ENCODE measurements at places on chromosomes 2 and 18.

DNA sequence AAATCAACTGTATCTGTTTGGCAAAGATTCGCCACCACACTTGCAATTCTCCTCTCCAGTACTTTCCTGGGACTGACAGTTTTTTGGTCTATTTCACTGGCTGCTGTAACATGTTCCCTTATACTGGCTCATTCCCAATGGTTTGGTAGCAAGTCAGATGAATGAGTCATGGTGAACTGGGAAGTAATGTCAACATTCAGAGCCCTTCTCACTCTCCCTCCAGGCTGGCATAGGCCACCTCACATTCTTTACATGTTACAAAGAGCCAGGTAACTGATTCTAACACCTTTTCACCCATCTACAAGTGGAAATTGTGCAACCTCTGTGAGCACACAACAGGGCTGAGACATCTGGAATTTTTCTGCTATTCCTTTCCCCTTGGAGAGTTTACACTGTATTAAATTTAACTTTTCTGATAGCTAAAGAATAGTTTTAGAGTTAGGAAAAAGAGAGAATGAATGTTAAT, 111.3 kb upstream of the TLK1 start:
- no peak for DNase-seq

GRCh38 chr18:67217551-67218166, 298.9 kb downstream of the DSEL start:
- DNase-seq = no peak

DNA sequence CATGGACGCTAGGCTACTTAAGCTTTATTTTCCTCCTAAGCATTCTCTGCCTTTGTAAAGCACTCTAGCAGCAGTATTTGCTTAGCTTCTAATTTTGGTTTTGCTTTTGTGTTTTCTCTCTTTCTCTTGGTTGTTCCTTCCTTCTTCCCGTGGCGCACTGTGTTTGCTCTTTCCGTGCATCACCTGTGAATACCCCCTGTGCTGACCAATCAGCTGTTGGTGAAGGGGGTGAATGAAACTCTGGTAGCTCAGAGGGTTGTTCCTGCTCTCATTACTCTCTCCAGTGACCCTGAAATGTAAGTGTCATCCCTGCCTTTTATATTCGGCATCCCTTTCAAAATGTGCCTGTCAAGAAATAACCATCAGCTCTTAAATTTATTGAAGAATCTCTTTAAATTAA, 45.5 kb upstream of the TNFRSF11A start:
- DNase-seq = no peak

- DNase-seq = no peak
Observed at GRCh38 chr2:55620123-55620779, 2.8 kb upstream of the PPP4R3B start.

DNA sequence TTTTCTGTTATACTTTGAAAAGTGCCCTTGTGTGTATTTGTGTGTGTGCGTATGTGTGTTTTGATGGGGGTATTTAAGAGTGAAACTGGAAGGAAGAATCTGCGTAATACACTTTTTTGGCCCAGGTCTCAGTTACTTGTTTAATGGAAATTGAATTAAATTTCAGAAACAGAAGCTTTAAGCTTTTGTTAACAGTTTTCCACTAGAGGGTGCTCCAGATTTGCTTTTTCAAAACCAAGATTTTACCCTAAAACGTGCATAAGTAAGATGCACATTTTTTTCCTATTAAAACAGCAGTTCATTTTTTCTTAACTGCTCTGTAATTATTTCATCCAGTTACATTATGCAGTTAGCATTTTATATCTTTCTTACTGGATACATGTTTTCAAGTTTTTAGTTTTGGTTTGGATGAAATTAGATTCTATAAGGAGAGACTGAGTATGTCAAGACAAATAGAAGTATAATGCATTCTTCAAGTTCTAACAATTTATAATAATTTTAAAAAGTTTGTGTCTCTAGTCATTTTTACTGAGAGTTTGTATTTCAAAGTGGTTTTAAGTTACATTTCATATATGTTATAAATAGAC, 97.2 kb downstream of the PIK3C3 start:
- DNase-seq = no peak

- no peak for DNase-seq
Observed at GRCh38 chr2:202335791-202336467, 40.2 kb upstream of the BMPR2 start.

- DNase-seq = no peak
Observed at GRCh38 chr2:165274698-165275097, 35.5 kb downstream of the SCN2A start.

GRCh38 chr2:141968433-141968832, 162.4 kb downstream of the LRP1B start:
- DNase-seq = no peak

DNA sequence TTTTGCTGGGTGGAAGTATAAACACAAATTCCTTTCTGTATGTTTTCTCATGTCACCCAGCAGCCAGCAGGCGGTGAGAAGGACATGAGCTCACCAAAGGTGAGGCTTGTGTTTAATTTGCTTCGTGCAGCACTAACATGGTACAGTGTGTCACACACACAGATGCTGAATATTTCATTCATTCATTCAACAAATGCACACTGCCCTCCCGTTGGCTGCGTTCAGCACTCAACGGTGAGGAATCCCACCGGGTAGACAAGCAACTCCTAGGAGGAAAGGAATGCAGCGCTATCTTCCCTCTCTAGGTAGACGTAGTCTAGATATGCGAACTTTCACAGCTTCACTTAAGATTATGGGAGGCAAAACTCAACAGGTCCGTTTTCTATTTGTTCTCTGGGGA, 85.1 kb downstream of the LONRF2 start:
- peak; percentile 55 for DNase-seq

DNA sequence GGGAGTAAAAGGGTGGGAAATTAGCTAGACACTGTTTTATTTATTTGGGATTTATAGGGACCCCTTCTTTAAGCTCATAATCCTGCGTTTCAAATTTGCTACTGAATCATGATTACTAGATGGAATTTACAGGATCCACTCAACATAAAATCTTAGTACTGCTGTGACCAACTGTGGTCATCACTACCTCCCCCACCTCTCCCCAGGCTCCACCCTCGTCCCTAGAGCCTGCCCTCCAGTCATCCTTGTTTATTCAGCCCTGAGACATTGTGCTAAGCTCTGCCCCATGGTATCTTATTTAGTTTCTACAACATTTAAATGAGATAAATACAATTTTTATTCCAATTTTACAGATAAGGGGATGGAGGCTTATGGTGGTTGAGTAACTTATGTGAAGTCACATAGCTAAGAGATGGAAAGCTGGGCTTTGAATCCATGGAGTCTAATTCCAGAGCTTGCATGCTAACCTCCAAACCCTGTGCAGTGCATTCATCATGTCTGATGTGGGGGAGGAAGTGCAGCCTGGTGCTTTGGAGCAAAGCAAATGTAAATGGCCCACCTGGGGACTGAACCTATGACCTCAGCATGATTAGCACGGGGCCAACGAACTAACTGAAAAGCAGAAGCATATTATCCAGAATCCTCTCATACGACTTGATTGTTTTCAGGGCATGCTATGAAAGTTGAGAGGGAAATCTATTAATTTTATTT, 502.4 kb downstream of the TMEM182 start:
- no peak for DNase-seq

- no peak for DNase-seq
Observed at GRCh38 chr2:241788572-241788971, 11.9 kb downstream of the GAL3ST2 start.

DNA sequence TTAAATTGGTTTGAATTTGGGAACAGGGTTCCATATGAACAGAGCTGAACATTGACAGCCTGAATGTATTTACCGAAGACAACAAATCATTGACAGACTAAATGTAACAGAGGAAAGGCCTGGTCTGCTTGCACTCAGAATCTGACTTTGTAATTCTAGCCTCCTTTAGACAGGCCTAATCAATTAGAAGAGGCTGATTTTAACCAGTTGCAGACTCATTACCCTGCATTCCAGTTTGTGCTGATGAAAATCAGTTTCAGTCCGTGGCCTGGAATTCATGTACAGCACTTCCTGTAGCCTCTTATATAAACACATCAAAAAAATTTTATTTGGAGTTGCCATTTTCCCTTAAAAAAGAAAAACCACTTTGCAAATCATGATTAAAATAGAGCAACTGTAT, 93.1 kb upstream of the ZFP36L2 start:
- DNase-seq = no peak

DNA sequence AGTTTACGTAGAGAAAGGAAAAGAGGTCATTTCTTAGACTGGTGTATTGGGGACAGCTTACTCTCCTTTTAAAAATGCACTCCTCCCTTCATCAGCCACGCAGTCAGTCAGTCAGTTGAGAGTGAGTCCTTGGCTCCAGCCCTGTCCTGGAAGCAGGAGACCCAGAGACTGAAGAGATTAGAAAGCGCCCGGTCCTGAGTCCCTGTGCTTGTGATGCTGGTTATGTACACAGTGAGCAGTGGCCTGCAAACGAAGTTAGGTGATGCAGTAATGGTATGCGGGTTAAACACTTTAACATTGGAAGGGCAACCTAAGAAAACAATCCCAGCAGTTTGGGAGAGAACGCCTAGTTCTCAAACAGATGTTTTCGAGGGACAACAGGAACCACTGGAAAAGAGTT, 6.3 kb upstream of the ASB1 start:
- no peak for DNase-seq

GRCh38 chr18:497688-498087, 2.8 kb downstream of the COLEC12 start:
- no peak for DNase-seq

GRCh38 chr2:172253190-172254052, 150.7 kb upstream of the DLX2 start:
- no peak for DNase-seq

GRCh38 chr2:172726172-172726735, 9.4 kb upstream of the RAPGEF4 start:
- DNase-seq = no peak

DNA sequence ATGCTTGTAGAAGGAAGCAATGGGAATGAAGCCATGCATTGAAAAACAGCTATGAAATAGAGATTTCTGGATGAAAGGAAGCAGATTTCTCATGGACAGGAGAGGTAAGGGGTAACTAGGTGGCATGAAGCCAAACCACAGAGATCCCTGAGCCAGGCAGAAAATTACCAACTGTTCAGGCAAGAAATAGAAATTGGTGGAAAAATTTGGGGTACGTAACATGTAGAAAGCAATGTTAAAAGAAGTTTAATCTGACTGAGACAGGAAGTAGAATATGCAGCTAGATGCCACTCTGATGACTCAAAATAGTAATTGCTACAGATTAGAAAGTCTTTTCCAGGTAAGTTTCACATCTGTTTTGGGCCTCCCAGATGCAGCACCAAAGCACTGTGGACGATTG, 928.5 kb upstream of the CELF4 start:
- DNase-seq = no peak

DNA sequence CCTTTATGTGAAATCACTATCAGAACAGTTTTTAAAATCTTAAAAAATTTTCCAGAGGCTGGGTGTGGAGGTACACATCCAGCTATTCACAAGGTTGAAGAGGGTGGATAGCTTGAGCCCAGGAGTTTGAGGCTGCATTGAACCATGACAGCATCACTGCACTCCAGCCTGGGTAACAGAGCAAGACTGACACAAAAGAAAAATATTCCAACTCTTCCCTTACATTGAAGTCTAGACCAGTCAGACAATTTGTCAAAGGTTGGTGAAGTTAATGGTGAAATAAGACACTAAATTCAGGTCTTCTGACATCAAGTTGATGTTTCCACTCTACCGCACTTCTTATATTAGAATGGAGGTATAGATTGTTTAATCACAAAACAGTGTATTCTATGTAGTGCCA, 52.8 kb downstream of the HYCC2 start:
- DNase-seq = no peak

DNA sequence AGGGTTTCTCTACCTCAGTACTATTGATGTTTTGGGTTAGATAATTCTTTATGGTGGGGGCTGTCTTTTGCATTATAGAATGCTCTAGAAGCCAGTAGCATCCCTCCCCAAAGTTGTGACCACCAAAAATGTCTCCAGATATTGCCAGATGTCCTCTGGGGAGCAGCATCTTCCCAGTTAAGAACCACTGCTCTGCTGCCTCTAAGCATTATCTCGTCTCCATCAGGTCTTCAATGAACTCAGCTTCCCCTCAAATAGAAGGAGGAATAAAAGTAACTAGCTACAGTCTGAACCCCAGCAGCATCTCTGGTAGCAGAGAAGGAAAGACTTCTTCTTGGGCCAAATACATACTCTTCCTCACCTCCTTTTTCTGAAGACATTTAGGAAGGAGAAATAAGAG, 244.1 kb downstream of the AGPS start:
- no peak for DNase-seq

DNA sequence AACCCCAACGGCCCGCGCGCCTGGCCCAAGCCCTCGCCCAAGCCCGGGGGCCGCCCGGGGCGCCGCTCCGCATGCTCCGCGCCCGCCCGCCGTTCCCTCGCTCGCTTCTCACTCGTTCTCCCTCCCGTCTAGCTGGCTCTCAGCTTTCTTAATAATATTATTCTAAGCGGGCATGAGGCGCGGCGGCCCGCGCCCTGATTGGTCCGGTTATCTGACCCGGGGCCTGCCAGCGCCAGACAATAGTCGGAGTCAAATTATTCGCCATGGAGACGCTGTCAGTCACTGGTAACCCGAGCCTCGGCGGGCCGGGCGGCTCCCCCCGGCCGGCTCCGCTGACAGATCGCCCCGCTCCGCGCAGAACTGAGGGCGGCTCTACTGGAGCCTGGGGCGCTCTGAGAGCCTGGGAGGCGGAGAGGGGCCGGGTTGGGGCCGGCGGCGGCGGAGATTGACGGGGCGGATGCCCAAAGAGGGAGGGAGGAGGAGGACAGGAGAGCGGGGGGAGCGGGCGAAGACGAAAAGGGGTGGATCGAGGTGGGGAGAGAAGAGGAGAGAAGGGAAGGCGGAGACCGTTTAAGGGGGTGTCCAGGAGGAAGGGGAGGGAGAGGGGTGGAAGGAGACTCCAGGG, at the start of gene SIX2:
TSS of gene SIX2 (minus strand) at position 150 of the 625 bp plus-strand sequence. CDS start 342 bp downstream, outside the sequence.
- peak; percentile 95 for DNase-seq

DNA sequence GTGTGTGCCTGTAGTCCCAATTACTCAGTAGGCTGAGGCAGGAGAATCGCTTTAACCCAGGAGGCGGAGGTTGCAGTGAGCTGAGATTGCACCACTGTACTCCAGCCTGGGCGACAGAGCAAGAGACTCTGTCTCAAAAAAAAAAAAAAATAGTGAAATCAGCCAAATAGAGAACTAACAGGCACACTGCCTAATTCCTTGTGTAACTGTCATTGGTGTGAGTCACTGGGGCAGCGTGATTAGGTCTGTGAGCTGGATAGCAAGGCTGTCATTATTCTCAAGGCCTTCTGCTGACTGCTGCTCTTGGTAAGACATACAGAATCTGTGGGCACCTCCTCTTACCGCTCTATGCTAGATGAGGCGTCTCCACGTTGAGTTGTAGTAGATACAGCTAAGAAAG, 270.3 kb downstream of the NEDD4L start:
- no peak for DNase-seq

DNA sequence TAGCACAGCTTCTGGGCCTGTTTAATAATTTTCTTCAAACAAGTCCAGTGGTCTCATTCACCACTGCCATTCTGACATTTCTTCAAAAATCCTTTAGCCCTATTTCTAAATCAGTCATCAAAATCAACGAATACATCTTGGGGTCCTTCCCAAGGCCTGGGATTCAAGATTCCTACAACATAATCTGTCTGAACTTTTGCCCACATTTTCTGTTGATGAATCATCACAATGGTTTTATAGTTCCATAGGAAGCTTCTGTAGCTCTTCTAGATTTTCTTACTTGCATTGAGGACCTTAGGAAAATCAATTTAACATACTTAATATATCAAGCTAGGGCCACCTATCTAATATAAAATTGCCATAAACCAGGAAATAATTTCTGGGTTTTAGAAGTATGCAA, 811.8 kb upstream of the ACVR2A start:
- DNase-seq = no peak
